WTC11 (cell line): ENCODE measurements at places on chromosomes 6 and 20.

DNA sequence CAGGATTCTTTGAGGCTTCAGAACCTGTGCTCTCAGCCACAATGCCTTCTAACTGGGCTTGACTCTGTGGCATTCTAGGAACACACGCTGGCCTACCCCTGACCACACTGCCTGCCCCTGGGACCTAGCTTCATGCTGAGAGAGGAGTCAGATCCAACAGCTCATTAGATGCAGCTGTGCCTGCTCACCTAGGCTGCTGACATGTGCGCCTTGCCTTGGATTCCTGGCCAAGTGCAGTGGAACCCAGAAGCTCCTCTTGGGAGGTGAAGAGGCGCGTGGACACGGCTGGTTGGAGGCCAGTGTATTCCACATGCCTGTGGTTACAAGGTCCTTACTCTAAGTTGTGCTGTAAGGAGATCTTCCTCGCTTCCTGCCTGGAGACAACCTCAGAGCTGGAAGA, 24.7 kb upstream of the KCNK16 start:
- DNase-seq: no peak

DNA sequence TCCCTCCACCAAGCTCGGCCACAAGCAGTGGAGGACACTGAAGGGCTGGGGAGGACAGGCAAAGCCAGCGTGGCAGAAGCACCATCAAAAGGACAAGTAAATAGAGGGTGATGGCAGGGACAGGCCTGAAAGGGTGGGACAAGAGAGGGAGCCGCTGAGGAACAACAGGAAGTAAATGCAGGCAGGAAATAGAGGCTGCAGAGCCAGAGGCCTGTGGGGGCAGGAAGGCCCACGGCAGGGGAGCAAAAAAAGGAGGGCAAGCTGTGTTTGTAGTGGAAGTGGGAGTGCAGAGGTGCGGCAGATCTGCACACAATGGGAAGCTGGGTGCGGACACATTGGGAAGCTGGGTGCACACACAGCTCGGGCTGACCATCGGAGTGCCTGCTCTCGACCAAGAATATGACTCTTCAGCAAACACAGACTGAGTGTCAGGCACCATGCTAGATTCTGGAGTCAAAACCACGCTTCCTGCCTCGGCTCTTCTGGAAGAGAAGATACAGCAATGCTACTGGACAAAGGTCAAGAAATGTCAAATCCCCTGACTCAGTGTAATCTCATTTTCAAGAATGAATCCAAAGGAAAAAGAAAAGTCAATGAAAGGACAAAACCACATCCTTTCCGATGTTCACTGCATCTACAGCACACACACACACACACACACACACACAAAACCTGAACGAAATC, 40.4 kb upstream of the RAB22A start:
- no peak for DNase-seq

DNA sequence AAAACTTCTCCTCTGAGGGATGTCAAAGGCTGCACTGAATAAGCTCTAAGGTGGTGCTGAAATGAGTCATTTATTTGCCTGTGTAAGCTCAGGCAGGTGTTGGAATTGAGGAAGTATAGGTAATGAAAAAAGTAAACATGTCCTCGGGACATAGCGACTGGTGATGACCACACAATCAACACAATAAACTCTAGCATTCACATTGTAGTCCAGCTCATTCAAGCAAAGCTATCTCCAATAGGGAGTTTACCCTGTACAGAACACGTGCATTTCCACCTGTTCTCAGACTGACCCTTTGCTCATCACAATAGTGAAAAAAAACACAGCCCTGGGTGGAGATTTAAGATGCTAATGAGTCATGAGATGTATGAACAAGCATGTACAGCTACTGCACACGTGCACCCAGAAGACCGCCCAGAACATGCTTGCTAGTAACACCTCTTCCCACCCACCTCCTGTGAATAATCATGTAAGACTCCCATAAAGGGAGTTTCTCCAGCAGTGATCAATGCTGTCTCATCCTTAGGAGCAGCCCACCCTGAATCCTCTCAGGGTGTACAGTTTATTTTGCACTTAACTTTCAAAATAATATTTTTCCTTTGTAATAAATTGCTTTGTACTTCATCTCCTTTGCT, 33.0 kb upstream of the POU5F1 start:
- DNase-seq: no peak

- DNase-seq: no peak
These were observed 32.3 kb upstream of the EPB41L1 start for GRCh38 chr20:36121981-36122930.

DNA sequence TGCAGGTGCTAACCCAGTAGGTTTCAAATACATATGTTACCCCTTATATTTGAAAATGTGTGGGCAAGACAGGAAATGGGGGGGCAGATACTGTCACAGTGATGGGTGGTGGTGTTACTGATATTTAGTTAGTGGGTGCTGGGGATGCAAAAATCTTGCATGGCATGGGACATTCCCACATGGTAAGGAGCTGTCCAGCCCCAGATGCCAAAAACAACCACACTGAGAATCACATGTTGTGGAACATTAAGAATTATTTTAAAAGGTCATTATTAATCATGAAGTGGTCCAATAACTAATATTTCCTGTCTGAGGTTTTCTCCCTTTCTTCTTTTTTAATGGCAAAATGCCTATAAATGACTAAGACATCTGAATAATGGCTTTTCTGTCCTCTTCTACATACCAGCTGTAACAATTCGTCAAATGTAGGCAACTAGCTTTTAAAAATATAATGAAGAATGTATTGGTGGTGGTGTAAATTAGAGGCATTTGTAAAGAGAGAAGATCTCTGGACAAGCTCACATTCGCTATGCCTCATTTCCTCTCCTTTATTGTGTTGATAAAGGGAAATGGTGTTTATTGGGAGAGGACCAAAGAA, 57.3 kb upstream of the SLC35B3 start:
- DNase-seq: no peak

- no peak for DNase-seq
These were observed 75.8 kb downstream of the GJA10 start for GRCh38 chr6:89970072-89970471.

DNA sequence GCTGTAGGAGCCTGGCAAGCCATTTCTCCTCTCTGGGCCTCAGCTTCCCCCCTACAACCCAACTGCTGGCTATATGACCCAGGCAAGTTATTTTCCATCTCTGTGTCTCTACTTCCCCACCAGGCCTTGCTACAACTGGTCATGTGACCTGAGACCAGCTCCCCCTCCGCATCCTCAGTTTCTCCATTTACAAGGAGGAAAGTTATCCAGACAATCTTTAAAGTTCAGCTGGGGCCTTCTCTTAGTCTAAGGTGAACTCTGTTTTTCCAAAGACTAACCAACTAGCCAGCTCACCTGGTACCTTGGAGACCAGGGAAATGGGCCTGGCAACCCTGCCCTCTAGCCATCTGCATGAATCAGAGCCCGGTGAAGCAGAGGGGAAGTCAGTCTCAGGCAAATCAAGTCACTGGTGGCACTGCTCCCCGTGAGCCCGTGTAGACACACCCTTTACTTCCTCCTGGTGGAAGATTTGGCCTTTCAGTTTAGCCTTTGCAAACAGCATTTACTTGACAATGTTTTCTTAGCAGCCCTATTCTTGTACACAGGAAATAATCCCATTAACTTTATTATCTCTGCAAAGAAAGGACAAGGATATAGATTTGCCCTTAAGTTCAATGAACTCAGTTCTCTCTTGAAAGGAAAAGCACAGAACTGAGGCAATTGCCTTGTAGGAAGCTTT, 157.7 kb downstream of the VEGFA start:
- DNase-seq: no peak

DNA sequence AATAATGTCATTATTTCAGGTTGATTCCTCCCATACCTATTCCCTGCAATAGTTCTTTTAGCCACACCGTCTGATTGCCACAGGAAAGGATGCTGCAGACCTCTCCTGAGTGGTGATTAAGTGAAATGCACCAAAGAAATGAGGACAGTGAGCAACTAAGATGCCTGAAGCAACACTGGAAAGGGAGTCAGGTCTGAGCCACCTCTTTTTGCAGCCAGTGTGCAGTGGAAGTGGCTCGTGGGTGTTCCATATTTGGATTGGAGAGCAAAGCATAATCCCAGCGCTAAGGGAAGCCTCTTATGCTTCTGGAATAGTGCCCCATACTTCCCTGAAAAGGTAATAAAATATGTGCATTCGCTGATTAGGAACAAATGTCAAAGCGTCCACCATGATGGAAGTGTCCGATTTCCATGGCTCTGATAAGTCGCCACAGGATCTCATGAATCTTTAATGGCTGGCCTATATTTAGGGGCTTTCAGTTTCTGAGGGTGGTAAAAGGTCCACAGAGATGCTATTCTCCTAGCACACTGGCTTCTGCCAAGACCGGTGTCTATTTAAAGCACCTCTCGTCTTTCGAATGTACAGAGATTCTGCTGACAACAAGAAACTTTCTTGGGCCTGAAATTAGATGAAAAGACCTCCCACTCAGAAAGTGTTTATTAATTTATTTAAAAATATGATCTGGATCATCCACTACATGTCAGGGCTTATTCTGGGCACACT, 253.9 kb downstream of the SLC24A3 start:
- DNase-seq: no peak

GRCh38 chr20:43178080-43178479, 11.6 kb downstream of the PTPRT start:
- DNase-seq: no peak

DNA sequence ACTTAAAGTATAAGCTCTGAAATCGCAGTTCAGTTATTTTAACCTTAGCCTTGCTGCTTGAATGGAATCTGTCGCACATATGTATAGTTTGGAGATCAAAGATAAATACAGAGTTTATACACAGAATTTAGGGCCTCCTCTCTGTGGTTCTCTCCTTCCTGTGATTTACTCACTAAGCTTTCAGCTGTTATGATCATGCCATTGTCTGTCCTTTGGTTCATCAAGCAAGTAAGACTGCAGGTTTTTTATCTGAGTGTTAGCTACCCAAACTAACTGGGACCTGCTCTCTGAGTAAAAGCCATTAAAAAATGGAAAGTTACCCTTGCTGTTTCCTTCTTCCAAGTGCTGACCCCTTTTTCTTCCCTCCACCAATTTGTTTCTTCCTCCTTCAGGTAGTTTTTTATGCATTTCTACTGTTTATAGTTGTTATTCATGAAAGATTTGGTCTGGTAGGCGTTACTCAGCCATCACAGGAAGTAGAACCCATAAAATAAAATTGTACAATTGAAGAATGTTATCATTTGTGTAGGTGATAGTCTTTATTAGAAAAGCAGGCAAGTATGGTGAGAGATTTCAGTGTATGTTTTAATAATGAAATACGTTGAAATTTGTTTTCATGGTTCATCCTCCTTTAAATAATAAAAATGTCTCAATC, 33.7 kb upstream of the SUMO4 start:
- no peak for DNase-seq

DNA sequence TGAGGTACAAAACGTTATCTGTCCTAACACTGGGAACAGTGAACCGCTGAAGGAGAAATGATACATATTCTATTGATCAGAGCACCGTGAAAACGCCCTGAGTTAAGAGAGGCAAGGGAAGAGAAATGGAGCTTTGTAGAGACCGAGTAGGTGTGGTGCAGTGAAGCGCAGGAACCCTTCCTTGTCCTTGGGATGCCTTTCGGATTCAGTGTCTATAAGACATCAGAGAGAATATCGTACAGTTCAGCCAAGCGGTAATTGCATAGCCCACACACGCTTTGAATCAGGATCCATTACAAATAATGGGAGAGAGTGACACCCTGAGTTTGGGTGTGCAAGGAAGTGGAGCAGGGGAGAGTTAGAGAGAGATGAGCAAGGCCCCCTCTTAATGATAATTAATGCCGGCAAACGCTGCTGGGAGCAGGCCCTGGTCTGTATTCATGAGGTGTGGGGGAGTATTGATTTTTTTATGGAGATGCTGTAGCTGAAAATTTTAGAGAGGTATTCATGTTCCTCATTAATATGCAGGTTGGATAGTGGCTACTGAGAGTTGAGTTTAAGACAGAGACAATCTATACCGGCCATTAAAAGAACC, 20.7 kb downstream of the NOX3 start:
- DNase-seq: no peak

DNA sequence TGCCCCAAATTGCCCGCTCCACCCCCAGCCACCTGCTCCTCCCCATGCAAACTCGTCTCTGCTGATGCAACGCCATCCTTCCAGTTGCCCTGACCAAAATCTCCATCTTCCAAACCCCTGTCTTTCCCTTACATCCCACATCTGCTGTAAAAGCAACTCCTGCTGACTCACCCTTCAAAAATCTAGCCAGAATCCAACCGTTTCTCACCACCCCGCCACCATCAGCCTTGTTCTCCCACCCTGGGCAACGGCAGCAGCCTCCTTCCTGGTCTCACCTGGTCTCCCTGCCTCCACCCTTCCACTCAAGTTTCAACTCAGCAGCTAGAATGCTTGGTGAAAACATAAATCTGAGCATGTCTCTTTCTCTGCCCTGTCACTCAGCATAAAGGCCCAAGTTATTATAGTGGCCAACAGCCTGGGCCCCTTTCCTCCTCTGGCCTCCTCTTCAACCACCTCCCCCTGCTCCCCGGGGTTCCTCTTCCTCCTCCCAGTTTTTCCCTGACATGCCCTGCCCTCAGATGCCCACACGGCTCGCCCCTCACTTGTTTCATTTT, 7.2 kb upstream of the SYNJ2 start:
- no peak for DNase-seq

GRCh38 chr6:79335133-79335674, 100.7 kb upstream of the HMGN3 start:
- no peak for DNase-seq

GRCh38 chr20:51376111-51376510, 166.4 kb downstream of the NFATC2 start:
- DNase-seq: no peak

DNA sequence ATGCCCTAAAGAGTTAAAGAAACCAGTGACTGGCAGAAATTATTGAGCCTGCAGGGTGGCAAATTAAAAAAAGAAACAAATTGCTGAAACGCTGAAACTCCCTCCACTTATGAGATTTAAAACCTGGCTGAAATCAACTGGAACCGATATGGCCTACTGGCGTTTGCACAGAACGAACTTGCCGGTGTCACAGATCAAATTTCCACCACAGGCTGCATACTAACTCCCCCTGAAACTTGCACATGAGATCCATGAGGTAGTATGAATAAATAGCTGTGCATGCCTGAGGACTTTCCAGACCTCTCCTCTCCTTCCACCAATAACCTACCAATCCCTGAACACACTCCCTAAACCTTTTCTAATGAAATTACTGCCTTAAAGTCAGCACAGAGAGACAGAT, 150.4 kb downstream of the RNGTT start:
- DNase-seq: no peak

DNA sequence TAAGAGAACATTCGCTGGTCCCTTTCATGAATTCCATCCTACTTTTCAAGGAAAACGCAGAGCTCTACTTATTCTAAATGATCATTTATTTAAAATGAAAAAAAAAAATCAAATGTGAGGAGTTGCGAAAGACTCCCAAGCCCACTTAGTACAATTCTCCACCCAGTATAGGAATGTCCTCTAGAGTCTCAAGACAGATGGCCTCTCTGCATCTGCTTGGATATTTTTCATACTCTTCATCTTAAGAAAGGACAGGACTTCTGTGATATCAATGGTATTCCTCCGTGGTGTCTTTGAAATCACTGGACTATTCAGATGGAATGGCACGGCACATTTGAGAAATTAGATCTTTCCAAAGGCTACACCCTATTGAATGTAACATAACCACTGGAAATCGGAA, 107.1 kb downstream of the PTPRK start:
- DNase-seq: no peak
